ENCODE measurements at places on chromosomes 3 and 15.

DNA sequence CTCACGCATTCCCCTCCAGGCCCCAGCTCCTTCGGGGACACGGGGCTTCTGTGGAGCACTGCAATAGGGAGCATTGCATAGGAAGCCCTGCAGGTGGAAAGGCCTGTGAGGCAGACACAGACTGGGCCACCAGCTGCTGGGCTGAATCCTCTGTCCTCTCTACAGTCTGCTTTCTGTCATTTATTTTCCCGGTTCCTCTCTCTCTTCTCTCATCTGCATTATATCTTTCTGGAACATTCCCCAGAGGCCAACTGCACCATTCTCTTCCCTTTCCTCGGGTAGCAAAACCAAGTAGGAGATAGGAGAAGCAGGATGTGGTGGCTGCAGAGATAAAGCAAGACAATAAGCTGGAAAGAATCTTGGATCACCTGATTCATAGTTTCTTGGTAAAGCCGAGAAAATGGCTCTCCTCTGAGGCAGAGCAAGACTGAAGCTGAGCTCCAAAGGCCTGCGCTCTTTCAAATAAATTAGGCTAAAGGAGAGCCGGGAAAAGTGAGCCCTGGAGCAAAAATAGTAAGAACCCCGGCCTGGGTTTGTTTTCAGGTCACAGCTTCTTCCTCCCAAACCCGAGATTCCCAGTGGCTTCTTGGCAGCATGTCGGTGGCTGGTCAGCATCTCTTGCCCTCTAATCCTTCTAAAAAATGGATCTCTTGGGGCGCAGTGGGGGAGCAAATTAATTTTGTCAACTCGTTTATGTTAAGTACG lies 5.3 kb downstream of the TM4SF4 start:
- DNase-seq = no peak

DNA sequence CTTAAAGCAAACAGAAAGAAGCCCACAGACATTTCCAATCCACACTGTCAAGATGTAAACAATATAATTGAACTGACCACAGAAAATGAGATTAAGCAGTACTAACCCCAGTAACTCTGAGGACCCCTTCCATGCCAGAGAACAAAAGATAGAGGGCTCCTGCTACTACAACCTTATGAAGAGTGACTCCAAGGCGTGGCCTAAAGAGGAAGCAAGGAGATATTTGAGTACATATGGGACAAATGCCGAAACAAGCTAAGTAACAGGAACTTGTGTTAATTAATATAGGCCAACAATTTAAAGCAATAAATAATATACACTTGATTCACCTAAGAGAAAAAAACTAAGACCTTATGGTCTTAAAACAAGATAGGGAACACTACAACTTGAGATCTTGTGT lies 25.0 kb upstream of the VPS39 start:
- no peak for DNase-seq

- DNase-seq = no peak
Observed at GRCh38 chr3:58386626-58387365, 46.8 kb downstream of the PDHB start.

- no peak for DNase-seq
Observed at GRCh38 chr3:18224426-18224825, 200.7 kb downstream of the SATB1 start.

- no peak for DNase-seq
Observed at GRCh38 chr15:90948506-90948905, 6.2 kb upstream of the RCCD1 start.

GRCh38 chr15:62209322-62209721 lies 44.2 kb upstream of the C2CD4B start:
- no peak for DNase-seq

GRCh38 chr3:174548841-174549623 lies 310.1 kb upstream of the NAALADL2 start:
- DNase-seq = no peak

DNA sequence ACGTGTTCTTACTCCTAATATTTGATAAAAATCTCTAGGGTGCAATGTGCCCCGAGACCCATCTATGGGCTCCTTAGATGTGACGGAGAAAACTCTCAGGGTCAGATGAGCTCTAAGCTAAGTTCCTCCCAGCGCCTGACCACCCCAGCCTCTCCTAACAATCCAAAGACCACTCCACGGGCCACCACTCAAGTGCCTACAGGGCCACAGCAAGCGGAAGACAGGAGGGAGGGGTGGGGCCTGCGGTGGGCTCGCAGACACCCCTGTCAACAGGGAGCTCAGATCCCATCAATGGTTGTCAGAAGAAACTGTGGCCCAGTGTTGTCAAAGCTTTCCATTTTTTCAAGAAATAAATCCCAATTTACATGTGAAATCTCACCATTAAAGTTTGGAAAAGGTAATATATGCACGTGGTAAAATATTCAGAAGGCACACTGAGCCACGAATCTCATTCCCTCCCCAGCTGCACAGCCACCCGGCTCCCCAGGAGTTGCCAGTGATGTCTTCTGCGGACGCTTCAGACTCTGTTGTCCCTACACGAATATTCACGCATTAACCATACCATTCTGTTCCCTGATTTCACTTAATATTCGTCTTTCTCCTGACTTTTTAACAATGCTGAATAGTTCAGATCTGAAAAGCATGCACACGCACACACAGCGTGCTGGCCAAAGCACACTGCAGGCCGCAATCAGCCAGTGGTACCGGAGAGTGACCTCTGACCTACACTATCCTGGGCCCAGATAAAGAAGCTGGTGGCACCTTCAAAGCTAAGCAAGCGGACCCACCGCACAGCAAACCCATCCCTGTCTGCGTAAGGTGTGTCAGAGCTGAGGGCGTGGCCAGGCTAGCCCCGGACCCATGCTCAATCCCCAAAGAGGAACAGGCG lies 19.1 kb downstream of the TNK2 start:
- no peak for DNase-seq

- no peak for DNase-seq
Observed at GRCh38 chr3:65677486-65678010, 361.2 kb downstream of the MAGI1 start.

DNA sequence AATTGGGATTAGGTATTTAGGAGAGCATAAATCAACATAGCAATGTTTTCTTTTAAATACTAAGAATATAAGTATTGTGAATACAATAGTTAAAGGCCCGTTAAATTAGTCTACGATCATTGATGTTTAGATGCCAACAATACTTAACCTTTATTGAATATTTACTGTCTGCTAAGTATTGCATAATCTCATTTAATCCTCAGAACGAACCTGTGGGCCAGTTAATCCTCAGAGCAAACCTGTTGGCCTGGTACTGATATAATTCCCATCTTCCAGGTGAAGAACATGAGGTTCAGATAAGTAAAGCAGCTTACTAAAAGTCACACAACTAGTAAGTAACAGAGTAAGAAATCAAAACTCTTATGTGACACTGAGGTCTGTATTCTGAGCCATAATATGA lies 57.4 kb upstream of the ACKR4 start:
- DNase-seq = no peak

- DNase-seq = no peak
Observed at GRCh38 chr3:44301746-44302145, 36.8 kb upstream of the TCAIM start.

GRCh38 chr3:32797776-32798175 lies 20.0 kb upstream of the TRIM71 start:
- DNase-seq = no peak

DNA sequence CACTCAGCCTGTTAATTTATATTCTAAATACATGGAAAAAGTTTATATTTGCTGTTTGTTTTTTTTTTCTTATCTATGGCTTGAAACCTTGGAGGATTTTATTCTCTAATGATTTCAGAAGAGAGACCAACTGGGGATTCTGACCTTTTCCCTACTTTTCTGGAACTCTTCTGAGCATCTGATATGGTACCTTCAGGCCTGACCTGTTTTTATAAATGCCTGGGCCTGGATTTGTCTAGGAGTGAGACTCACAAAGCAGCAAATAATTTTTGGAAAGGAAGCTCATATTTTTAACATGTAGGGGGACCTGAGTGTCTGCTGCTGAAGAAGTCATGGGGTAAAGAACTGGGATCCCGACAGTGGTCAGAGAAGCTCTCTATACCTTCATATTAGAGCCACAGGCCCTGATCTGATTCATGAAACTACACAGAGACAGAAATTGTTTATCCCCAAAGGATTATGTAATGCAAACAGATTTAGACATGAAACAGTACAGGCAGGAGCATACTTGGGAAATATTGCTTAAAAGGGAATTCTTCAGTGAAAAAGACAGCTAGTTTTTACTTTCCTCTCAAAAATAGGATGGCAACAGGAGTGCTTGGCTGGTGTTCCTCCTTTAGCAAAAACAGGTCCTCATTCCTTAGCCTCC lies 15.9 kb downstream of the PPM1L start:
- no peak for DNase-seq

GRCh38 chr3:110814170-110815007 lies 257.2 kb upstream of the NECTIN3 start:
- no peak for DNase-seq

GRCh38 chr15:39142500-39142899 lies 438.4 kb upstream of the THBS1 start:
- no peak for DNase-seq

DNA sequence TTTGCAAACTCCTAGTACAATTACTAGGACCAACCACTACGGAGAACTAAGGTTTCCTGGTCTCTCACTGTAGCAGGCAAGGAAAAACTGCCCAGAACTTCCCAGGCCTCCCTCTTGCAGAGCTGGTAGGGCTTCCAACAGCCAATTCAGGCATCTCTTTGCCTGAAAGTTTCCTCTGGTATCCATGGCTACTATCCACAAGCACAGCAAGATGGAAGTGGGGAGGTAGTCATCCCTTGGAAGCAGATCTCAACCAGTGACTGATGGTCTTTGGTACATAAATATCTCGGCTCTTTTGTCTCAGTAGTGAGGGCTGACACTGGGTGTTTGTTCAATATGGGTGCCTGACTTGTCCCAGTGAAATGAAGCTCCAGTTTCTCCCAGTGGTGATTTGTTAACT lies 201.3 kb upstream of the MRPL3 start:
- DNase-seq = no peak

GRCh38 chr3:156183396-156183795 lies 63.0 kb downstream of the KCNAB1 start:
- DNase-seq = no peak

GRCh38 chr3:148464246-148464645 lies 233.5 kb upstream of the AGTR1 start:
- no peak for DNase-seq

GRCh38 chr3:132380920-132381319 lies 36.4 kb upstream of the DNAJC13 start:
- DNase-seq = no peak

- DNase-seq = no peak
Observed at GRCh38 chr3:63467392-63467791, 185.1 kb upstream of the SNTN start.

DNA sequence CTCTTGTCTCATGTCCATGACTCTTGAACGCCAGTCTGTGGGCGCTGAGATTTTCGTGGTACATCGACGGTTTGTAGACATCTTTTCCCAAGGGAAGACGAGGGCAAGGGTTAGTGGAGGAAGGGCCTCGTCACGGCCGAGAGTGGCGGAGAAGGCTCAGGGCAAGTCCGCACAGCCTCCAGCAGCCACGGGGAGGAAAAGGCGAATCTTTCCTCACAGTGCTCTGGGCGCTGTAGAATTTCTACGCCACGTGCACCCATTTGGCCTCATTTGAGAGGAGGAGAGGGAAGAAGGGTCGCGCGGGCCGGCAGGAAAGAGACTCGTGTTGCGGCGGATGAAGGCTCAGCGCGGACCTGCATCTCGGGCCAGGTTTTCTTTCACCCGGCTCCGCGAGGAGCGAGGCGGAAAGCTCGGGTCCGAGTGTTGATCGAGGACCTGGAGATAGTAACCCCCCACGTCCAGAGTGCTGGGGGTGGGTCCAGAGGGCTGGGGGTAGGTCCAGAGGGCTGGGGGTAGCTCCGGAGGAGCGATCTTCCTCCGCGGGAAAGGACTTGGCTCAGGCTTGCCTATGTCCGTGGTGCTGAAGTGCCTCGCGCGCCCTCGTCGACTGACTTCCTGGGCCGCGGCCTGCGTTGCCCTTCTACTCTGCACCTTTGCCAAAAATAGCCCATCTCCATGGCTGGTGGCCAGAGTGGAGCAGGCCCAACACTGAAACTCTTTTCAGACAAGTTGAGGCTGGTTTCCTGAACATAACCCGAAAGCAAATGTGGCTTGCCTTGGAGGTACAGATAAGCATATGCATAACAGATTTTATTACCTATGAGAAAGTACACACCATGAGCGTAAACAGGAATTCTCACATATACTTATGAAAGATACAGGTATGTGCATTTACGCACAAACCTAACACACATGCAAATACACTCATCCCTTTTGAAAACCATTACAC lies 1.1 kb downstream of the SLC35G2 start:
- DNase-seq = peak; percentile 45

DNA sequence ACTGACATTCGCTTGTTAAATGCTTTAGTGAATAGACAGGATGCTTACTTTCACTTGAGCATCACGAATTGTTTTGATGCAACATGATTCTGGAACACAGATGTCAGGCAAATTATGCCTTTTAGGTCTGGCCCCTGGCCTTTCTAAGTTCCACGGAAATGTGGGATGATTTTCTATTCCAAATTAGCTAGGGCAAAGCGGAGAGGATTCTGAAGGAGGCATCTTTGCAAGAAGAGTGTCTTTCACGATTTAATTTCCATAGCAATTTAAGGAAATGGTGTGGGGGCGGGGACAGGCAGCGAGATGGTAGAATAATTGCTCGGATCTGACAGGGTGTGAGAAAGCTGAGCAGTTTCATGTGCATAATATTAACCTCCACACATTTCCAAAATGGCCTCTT lies 238.5 kb upstream of the KCNMB2 start:
- DNase-seq = no peak

- DNase-seq = peak; percentile 98
Observed at GRCh38 chr3:49673715-49674496, at the start of gene APEH. APEH (plus strand) TSS chr3:49674351; CDS start chr3:49674402, 51 bp downstream.

GRCh38 chr15:98438326-98438725 lies 210.0 kb upstream of the IGF1R start:
- no peak for DNase-seq

DNA sequence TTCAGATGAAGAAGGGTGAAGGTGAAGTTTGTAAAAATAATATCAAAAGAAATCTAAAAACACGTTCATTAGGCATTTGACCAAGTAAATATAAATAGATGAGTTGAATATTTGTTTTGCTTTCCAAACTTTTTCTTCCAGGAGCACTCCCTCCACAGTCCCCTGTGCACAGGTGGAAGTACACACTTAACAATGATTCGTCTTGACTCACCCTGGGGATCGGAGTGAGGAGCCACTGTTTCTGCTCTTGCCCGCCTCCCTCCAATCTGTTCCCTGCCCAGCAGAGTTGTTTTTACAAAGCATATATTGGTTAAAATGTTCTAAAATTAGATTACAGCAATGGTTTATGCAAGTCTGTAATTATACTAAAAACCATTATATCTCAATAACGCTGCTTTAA lies 175.1 kb downstream of the PTPRG start:
- DNase-seq = no peak

DNA sequence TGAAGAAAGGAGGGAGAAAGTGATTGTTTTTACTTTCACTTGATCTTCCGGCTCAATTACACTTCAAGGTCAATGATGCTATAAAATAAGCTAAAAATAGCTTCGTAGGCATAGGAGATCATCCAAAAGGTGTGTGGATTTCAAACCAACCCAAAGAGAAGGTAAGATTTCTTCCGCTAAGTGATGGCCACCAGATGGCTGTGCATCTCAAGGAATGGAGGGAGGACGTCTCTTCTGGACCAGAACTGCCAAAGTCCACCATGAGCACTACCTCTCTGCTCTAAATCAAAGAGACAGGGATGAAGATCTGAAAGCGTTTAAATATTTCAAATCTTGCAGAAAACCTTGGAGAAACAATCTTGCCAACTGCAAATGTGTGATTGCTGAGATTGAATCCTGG lies 199.1 kb upstream of the ZPLD1 start:
- no peak for DNase-seq

All from activated CD4-positive, CD25-positive, alpha-beta regulatory T cell treated with anti-CD3 and anti-CD28 coated beads, Interleukin-2, amount 50 U/mL, for 72 hours (primary cell).